Choroid plexus epithelial cell (primary cell): ENCODE measurements at places on chromosomes 3 and 15.

DNA sequence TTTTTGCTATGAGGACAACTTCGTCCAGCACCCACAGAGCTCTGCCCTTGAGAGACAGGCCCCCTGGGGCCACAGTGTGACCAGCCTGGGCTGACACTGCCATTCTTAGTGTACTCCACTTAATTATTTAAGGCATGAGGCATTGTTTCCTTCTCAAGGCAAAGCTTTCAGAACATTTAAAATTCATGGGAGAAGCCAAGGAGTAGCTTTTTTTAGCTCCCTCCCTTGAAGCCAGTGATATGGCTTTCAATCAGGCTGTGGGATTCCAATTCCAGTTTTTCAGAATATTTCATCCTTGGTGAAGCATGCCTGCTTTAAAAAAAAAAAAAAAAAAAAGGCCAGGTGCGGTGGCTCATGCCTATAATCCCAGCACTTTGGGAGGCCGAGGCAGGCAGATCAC, 21.3 kb downstream of the HOMER2 start:
- no peak for DNase-seq

- DNase-seq: no peak
These were observed 46.2 kb upstream of the PPP4R2 start for GRCh38 chr3:72950372-72950771.

DNA sequence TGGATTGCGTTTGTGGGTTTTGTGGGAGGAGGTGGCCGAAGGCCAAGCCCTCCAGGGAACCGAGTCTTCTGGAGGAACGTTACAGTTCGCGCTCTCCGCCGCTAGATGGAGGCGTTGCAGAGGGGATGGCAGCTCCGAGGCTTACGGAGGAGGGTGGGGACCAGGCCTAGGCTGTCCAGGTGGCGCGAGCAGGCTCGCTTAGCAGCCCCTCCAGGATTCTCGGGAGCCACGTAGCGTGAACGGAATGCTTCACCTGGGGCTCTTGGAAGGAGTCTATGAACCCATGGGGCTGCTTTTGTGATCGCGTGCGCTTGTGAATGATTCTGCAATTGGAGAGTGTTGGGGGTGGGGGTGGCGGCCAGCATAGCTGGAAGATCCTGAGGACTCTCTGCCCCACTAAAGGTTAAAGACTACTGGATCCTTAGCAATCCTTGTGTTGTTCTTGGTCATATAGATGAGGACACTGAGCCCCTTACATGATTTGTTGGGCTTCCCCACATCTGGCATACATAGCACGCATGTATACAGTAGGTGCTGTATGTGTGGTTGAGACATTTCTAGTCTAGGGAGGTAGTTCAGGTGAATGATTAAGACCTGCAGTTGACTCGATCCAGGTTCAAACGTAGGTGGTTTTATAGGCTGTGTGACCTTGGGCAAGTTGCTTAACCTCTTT, 25.7 kb downstream of the FAM3D start:
- peak; percentile 82 for DNase-seq

DNA sequence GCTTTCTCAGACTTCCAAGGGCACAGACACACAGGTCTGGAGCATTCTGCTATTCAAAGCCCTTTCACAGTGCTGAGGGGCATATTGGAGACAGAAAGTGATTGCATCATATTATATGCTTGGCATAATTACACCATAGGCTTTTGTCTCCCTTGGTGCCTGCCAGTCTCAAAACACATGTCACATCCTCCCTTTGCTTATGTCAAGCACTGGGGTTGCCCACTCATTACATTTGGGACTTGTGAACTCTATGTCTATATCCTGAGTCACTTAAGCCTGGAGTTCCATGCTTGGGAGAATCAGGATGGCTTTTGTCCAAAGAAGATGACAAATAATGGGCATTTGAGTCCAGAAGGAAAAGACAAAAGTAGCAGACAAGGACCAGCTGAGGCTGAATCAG, 12.3 kb upstream of the PDZRN3 start:
- no peak for DNase-seq

DNA sequence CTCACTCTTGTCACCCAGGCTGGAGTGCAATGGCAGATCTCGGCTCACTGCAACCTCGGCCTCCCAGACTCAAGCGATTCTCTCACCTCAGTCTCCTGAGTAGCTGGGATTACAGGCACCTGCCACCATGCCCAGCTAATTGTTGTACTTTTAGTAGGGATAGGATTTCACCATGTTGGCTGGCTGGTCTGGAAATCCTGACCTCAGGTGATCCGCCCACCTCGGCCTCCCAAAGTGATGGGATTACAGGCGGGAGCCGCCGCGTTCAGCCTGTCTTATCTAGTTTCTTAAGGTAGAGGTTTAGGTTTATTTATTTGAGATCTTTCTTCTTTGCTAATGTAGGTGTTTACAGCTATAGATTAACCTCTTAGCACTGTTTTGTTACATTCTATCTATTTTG, 708.8 kb downstream of the ZNF385D start:
- no peak for DNase-seq

DNA sequence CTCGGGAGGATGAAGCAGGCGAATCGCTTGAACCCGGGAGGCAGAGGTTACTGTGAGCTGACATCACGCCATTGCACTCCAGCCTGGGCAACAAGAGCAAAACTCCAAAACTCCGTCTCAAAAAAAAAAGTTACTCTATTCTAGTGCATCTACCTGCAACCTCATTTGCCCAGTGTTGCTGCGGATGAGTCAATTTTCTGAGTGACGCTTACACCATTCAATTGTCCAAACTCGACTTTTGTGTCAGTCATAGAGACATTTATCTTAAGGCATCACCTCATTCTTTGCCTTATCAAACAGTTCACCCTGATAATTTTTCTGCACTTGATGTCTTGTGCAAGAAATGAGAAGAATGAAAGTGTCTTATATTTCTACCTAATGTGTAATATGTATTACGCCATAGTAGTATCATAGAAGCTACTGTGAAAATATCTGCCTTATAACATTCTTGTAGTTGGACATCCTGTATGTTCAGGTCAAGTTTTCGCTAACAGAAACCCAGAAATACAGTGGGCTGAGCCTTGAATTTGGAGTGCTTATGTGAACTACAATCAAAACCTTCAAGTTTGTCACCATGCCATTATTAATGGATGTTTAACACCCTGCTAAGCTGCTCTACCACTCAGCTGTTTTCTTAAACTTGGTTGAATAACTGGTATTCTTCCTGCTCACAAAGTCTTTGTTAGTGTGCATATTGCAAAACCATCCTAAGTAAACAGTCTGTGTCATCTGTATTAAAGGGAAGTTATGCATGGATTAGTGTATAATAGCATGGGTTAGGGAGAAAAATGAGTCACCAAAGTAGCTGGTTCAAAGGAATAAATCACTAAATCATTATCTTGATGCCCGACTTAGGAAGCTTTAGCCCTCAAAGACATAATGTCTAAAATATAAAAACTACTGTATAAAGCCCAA, 531.0 kb upstream of the NR2F2 start:
- peak; percentile 83 for DNase-seq

DNA sequence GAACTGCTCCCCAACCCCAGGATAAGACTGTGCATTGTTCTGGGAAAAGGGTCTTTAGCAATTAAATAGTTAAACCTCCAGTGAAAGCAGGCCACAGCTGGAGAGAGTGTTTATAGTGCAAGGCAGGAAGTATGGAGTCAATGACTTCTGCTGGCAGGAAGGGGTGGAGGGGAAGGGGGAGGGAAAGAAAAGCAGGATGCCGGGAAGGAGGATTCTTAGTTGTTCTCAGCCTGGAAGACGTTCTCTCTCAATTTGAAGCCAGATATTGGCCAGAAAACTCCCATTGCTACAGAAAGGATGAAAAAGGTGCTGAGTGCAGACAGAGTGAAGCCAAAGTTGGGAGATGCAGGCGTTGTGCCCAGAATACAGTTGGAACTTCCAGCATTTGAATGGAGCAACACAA, 35.7 kb upstream of the ACTL6A start:
- DNase-seq: peak; percentile 90

DNA sequence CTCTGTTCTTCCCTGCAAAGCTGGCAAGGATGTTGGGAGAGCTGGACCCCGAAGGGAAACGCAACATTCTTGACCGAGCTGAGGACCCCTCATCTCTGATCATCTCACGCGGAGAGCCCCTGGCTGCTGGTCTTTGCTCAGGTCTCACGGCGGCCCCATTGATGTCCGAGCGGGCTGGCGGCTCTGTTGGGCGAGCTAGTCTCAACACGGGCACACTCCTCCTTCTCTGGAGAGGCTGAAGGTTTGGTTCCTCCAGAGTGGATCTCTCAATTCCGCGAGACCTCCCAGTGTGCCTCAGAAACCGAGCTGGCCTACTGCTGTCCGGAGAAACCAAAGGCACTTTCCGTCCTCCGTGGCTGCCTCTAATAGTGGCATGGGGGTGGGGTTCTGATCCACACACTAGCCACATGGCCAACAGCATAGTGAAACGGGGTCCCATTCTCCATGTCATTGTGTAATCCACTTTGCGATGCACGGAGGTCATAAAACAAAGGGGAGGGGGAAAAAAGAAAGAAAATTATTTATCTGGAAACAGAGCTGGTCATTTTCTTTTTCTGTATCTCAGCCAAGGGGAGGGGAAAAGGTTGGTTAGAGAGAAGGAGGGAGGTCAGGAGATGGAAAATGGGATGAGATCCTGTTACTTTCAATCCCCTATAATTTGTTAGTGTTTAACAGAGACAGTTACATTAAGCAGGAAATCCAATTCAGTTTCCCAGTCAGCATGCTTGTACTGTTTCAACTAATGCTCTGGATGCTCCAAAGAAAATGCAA, 1.3 kb downstream of the CCDC80 start:
- DNase-seq: peak; percentile 34

DNA sequence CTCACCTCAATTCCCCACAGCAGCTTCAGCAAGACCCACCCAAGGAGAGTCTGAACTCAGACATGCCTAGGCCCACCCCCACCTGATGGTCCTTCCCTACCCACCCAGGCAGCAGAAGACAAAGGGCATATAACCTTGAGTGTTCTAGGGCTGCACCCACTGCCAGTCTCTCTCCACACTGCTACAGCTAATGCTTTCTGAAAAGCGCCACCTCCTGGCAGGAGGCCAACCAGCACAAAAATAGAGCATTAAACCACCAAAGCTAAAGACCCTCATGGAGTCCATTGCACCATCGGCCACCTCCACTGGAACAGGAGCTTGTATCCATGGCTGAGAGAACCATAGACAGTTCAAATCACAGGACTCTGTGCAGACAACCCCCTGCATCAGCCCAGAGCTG, 11.3 kb upstream of the RPL39L start:
- no peak for DNase-seq

DNA sequence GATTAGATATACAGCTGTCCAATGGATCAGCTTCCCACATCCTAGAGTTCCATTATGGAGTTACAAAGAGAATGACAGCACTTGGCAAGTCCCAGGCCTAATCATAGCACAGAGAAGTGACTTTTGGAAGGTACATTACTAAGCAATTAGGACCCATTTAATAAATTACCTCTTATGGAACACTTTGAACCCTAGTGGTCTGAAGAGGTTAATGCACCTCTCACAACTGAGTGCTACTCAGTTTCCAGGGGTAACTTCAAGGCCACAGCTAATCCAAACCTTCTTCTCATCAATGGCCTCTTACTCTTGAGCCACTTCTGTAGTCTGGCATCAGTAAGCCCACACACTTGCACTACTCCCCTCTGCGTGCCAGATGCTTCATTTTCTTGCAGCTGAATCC, 34.9 kb upstream of the MEIS2 start:
- DNase-seq: peak; percentile 30

DNA sequence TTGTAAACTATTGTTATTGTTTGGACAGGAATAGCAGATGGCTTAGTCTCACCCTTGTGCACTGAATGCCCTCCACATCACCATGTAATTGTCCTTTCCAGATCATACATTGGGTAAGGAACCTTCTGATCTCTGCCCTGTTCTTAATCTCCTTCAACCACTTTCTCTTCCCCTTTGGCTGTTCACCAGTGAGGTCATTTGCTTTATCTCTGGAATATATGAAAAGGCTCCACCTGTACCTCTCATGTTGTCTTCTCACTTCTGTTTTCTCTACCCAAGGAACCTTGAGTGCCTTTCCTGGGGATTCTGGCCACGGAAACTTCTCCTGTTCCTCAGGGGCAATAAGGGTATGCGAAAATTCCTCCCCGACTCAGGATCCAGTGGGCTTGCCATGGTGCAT, 28.5 kb downstream of the MCTP2 start:
- DNase-seq: no peak
